ENCODE measurements at places on chromosomes 13 and 19.

DNA sequence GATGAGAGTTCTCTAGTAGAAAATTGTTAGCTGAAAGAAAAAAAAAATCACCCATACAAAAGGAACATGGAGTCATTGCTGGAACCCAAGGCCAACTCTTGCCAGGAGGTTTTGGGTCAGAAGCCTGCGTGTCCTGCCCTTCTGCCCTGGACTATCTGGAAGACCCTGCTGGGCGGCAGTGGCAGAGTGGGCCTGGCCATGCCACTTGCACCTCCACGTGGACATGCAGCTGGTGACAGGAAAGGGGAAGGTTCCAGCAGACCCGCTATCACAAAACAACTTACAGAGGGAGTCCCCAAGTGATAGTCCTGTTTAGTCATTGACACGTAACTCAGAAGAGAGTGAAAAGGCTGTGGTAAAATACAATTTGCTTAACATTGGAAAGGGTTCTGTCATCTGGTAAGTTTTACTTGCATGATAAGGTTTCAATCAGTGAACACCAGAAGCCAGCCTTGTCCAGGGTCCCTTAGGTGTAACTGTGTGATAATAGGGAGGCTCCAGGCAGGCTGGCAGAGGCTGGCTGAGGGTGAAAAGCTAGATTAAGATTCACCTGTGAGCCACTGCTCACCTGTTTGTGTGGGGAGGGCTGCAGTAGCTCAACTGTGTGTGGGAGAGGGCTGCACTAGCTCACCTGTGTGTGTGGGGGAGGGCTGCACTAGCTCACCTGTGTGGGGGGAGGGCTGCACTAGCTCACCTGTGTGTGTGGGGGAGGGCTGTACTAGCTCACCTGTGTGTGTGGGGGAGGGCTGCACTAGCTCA, 47.8 kb downstream of the COL4A2 start:
- no peak for DNase-seq

DNA sequence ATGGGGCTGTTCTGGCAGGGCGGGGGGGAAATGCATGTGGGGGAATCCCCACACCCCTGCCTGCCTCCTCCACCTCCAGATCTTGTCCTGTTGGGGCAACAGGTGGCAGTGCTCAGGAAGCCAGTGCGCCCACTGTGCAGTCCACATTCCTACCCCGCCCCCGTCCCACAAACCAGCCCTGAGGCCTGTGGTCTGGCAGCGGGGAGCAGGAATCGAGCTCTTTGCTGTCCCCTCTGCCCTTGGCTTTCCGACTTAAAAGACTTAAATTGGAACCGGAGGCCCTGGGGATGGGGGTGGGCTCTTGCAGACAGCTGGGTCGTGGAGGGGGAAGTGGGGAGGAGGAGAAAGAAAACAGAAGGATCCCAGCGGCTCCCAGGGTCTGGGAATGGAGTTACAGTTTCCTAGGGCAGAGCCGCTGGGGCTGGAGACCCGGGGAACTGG, 4.3 kb downstream of the NANOS3 start:
- no peak for DNase-seq

- DNase-seq = no peak
These were observed 2.1 kb downstream of the CILP2 start for GRCh38 chr19:19540064-19540714.

DNA sequence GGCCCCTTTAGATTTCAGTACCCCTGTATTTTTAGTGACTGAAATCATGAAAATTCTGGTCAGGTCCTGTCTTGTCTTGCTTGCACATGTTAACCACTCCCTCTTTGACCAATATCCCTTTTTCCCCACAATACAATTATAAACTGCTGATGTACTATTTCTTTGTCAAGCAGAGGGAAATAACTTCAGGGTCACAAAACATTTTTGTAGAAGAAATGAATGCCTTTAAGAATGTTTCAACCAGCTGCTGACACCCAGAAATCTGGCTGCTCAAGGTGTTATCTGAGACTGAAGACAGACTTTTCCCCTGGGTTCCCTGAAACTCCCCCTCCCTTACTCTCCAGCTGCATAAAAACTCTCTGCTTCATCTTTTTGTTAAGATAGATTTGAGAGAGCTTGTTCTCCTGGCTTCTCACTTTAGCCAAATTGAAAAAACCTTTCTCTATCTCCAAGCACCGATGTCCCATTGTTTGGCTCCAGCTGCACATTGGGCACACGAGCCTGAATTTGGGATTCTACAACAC, 18.4 kb upstream of the ACOD1 start:
- no peak for DNase-seq
